ENCODE measurements at places on chromosomes 5 and 9.

- DNase-seq: no peak
Measured at GRCh38 chr5:132274050-132274792, 16.7 kb downstream of the PDLIM4 start.

DNA sequence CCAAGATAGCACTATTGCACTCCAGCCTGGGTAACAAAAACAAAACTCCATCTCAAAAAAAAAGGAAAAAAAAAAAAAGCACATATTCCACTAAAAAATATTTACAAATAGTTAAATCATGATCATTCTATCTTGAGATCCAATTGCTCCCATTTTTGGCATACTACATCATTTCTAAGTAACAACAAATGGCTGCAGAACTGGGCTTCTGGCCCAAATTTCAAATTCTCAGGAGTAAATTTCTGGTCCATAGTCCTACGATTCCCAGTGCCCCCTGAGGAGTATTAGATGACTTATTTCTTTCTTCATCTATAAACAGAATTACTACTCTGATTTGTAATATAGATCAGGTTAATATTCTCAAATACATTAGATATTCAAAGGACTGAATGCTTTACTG is 62.1 kb downstream of the CEMIP2 start:
- no peak for DNase-seq

GRCh38 chr9:127977884-127978647 is 2.7 kb downstream of the EEIG1 start:
- DNase-seq: no peak

- no peak for DNase-seq
Measured at GRCh38 chr5:5602554-5602953, 180.1 kb downstream of the ICE1 start.

DNA sequence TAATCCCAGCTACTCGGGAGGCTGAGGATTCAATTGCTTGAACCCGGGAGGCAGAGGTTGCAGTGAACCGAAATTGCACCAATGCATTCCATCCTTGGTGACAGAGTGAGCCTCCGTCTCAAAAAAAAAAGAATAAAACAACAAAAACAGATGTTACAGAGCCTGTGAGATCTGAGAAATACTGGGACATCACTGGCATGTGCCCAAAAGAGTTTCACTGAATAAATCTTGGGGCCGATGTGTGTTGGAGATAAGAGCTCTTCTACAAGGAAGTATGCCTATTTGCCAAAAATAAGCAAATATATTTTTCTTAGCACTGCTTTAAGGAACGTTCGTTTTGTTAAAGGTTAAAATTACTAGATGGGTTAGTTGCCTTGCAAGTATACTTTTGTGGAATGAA is 55.1 kb downstream of the KIAA1958 start:
- DNase-seq: no peak

- DNase-seq: no peak
Measured at GRCh38 chr5:3310541-3311261, 284.9 kb upstream of the IRX1 start.

- DNase-seq: no peak
Measured at GRCh38 chr5:93107805-93108520, 473.1 kb downstream of the NR2F1-AS1 start.

- no peak for DNase-seq
Measured at GRCh38 chr5:137206030-137206715, 293.0 kb downstream of the SPOCK1 start.

DNA sequence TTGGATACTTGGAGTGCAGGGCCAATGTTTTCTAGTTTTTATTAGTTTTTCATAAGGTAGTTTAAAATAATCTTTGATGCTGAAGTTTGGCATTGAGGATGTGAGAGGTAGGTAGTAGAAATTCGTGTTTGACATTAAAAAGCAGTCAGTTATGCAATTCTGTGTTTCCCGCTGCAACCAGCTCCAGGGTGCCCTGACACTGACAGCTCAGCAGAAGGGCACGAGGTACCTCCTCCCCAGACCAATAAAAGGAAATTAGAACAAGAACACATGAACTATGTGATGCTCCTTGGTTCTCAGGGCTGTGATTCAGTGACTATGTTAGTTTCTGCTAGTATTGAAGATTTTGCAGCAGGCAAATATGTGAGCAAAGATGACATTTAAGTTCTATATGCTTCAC is 40.2 kb downstream of the NSUN2 start:
- no peak for DNase-seq

Data from activated CD4-positive, alpha-beta T cell treated with anti-CD3 and anti-CD28 coated beads, Interleukin-2, amount 50 U/mL, for 4 hours (primary cell).